NCI-H2029 (cell line): ENCODE measurements at places on chromosomes 1 and 21.

DNA sequence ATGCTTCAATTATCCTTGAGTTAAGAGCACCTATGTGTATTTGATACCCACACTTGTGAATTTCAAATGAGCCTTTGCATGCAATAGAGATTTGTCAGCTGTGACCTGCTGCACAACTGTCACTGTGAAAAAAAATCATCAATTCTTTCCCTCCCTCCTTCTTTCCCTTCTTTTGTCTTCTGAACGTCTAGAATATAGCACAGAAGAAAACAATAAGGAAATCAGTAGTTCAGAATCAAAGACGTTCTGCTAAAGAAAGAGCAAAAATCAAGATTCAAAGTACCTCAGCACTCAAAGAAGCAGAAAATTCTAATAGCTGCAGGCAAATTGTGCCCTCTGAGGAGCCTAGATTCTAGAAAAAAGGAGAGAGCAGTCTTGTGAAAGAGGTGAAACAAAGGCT is 1.7 kb upstream of the FMN2 start:
- DNase-seq: no peak

DNA sequence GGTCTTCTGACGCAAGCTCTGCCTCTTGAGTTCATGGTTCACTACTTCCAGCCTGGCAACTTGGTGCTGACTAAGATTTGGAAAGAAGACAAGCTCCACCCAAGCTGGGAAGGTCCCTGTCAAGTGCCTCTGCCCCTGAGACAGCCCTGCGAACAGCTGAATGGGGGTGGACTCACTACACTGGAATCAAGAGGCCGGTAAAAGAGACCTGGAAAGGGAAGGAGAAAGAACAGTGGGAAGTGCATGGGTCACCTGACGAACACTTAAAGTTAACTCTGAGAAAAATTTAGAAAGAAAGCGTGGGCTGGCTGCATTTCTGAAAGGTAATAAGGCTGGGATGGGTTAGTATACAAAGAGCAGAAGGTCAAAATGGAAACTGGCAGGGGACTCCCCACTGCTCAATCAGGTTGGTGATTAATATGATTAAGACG is 26.1 kb upstream of the ZNF496 start:
- no peak for DNase-seq

DNA sequence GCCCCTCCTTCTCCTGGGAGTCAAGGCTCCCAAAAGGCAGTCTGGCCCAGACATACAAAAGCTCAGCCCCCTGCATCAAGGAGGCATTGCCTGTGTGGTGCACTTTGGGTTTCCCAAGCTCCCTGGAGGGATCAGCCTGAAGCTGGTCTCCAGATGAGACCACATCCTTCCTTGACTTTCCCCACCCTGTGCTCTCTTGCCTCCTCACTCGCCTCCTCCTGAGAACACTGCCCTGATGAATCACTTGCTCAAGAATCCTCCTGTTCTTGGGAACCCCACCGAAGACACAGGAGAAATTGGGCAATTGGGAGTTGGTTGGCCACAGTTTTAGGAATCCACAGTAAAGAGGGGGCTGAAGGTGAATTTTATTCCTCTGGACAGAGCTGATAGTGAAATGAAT is 34.8 kb upstream of the LYST start:
- no peak for DNase-seq

DNA sequence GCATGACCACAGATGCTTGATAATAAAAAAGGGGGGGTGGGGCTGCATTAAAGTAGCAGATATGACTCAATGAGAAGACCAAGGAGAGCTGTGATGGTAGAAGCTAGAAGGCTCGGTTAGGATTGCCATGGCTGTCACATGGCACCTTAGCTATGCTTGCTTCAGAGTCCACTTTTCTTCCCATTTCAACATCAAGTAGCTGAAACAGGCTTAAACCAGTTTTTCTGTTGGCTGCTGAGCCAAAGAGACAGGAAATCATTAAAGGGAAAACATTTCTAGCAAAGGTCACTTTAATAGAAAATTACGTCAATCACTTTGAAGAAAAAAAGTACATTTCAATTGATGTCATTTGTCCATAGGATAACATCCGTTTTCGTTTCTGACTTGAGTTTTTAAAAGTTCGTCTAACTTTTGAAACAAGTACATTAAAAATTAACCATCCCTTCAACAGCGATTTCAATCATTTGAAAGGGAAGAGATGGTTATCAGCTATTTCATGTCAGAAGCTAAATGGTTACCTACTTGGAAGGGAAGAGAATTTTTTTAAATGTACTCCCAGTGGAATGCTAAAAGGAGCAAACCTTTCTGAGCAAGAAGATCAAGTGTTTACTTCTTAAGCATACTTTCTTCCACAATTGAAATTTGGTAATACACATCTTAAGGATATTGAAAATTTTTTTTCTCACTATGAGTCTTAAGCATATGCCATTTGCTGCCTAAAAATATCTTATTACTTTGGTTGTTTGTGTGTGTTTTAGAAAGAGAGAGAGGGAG is 488.1 kb upstream of the PRMT6 start:
- no peak for DNase-seq

DNA sequence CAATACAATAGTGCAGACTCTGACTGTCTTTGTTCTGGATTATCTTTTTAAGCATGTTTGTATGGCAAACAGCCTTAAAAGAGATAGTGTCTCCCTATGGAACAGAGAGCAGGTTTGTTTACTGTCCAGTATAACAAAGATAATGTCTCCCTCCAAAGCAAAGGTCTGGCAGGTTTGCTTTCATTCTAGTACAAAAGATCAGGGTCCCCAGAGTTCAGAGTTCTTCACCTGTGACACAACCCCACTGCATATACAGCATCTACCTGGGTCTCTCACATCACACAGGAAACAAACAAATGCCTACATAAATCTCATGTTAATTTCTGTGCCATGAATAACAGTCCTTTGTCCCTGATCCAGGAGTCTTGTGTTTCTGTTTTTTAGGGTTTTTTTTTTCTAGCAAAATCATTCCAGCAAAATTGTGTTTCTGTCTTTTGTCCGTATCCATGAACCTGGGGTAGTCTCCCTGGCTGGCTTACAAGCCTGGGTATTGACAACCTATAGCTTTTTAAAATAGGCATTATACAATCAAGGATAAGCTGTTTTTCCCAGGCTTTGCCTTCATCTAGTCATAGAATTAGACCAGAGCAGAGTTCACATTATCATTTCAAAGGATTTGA is 89.4 kb upstream of the PTBP2 start:
- DNase-seq: no peak

- DNase-seq: no peak
Observed at GRCh38 chr1:67408148-67408547, 22.1 kb downstream of the SERBP1 start.

- DNase-seq: no peak
Observed at GRCh38 chr1:19483261-19483660, 2.1 kb downstream of the CAPZB start.

DNA sequence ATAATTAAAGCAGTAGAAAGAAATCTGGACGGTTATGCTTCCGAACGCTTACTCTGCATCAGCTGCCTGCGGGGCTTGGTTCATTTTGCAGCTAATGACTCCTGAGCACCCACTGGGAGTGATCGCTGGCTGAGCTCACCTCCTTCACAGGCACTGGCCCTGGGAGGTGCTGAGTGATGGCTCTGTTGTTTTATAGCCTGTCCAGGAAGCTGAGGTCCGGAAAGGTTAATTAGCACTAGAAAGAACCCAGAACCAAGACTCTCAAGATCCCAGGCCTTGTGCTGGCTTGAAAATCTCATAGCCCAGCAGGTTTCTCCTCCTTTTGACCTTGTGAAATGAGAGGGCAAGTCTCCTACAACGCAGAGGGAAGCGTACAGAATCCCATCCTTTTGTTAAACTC is 226.2 kb downstream of the AJAP1 start:
- no peak for DNase-seq
